ENCODE measurements at places on chromosomes 6 and 20.

DNA sequence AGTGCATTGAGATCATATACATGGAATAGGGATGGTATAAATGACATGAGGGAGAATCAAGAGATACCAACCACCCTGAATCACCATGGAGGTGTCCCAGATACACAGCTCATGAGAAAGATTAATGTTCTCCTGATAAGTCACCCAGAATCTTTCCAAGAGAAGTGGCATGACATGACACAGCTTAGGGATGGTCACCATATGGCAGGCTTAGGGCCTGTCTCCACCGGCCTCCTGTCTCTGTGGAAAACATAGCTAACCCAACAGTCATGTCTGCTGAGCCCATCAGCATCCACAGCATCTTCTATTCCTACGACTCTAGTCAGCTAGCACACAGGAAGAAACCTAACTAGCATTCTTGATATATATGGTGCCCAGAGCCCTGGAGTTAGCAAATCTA, 133.3 kb downstream of the IPCEF1 start:
- DNase-seq, result no peak

GRCh38 chr6:139847457-139847813, 473.0 kb upstream of the CITED2 start:
- DNase-seq, result no peak

DNA sequence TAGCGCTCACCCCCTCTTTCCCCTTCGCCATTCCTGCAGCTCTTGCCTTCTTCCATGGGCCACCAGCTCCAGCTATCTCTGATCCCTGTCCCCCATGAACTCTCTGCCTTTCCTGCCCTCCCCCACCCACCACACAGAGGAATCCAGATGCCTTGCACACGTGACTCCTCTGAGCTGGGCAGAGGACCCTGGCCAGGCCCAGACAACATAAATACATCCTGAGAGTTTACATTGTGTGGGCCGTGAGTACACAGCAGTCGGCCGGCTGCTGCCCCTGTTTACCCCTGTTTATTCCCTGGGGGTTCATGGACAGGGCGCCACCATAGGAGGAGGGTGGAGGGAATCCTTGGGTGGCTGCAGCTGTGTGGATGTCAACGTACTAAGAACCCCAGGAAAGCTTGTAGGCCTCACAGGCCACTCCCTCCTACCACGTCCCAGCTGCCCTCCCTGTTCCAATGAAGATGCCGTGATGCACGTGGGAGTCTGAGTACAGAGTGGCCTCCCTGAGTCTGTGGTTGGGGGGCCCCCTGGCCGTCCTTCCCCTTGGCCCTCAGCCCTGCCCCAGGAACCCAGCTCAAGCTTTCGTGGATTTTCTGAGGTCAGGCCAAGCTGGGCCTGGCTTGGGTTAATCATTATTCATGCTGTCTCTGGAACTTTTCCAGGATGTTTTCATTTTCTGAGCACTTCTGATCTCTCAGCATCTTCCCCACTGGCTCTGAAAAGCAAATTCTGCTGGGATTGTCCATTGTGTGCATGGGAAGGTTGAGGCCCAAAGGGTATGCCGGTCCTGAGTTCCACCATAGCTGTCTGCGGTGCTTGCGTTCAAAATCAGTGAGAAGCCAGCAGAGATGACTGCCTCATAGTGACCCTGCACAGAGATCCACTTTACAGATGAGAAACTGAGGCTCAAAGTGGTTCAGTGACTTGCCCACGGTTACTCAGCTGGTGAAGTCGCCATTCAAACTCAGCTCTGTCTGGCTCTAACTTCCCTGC, 136.3 kb downstream of the MRPL14 start:
- DNase-seq, result no peak

GRCh38 chr6:132405143-132405915, 4.1 kb upstream of the MOXD1 start:
- peak; percentile 26 for DNase-seq

GRCh38 chr20:18722371-18722770, 91.2 kb upstream of the SCP2D1 start:
- DNase-seq, result peak; percentile 25

DNA sequence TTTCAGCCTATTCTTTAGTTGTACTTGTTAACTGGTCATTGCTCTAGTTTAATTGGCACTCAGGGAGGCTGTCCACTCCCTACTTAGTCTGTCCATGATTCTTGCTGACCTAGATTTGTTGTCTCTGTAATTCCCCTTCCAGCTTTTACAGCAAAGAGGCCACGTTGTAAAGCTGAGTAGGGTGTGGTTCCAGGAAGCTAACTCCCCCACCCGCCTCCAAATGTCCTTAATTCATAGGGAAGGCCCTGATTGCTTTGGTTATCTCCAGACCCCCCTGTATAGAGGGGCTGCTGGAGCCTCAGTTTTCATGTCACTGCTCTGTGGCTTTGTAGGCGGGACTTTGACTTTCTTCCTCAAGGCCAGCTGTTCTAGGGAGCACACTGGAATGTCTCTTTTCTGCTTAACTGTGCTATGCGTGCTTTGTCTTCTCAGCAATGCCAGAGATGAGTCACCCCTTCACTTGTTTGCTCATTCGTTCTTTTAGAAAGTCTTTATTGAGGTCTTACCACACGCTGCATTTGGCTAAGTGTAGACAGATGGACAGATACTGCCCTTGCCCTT, 175.1 kb upstream of the JAG1 start:
- DNase-seq, result peak; percentile 91

GRCh38 chr6:118029967-118030366, 122.9 kb downstream of the SLC35F1 start:
- no peak for DNase-seq

- DNase-seq, result no peak
Measured at GRCh38 chr6:22658934-22659333, 89.6 kb downstream of the HDGFL1 start.

DNA sequence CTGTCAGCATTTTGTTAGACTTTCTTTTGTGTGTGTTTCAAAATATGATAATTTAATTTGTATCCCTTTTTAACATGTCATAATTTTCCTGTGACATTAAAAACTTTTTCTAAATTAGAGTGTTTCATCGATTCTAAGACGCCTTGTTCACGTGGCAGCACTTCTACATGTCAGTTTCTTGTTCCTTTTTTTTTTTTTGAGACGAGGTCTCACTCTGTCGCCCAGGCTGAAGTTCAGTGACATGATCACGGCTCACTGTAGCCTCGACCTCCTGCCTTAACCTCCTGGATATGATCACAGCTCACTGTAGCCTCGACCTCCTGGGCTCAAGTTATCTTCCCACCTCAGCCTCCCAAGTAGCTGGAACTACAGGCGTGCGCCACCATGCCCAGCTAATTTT, 27.6 kb upstream of the ADRM1 start:
- DNase-seq, result no peak

DNA sequence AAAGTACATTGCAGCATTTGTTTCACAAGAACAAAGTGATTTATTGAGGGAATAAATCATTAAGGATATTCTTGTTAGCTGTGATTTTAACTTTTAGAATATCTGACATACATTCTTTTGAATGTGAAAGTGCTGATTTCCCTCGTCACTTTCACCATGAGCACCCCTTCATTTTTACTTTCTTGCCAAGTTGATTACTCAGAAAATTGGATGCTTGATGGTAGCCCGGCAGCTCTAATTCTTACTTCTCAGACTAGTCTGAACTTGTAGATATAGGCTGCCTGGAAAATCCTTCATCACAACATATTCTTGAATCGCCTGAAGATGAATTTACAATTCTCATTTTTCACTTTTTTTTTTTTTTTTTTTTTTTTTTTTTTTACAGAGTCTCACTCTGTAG, 147.1 kb upstream of the SMLR1 start:
- DNase-seq, result no peak

- no peak for DNase-seq
Measured at GRCh38 chr6:89963391-89963790, 69.1 kb downstream of the GJA10 start.

DNA sequence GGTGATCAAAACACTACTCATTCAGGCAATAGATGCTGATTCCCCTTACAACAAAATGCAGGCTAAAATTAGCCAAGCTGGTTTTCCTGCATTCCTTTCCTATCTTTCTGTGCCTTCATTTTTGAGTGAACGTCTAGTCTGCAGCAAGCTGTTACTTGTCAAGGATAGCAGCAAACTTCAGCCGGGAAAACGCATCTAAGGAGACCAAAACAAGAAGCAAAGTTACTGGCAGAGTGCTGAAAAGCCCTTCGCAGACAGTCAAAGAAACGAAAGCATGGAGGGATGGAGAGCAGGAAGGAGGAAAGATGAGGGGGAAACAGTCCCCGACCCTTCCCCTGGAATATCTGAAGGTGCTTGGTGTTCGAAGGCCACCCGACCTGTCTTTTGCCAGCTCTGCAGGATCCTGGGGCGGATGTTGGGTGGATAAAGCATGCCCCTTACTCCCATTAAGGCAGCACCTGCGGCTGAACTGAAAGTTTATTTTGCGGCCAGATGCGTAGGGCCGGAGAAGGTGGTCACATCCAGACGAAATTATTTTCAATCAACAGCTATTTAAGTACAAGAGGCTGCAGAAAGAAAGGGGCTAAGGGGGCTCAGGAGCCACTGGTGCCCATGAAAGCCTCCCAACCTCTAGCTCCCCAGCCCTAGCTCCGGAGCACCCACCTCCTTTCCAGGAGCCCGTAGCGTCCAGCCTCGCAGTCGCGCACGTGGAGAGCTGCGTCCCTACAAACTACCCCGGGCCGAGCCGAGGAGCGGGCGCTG, 538 bp downstream of the FERMT1 start:
- peak; percentile 14 for DNase-seq

- peak; percentile 33 for DNase-seq
Measured at GRCh38 chr20:23419995-23420901, 1.0 kb downstream of the NAPB start.

- DNase-seq, result no peak
Measured at GRCh38 chr20:62553136-62553837, 77.5 kb upstream of the GATA5 start.

DNA sequence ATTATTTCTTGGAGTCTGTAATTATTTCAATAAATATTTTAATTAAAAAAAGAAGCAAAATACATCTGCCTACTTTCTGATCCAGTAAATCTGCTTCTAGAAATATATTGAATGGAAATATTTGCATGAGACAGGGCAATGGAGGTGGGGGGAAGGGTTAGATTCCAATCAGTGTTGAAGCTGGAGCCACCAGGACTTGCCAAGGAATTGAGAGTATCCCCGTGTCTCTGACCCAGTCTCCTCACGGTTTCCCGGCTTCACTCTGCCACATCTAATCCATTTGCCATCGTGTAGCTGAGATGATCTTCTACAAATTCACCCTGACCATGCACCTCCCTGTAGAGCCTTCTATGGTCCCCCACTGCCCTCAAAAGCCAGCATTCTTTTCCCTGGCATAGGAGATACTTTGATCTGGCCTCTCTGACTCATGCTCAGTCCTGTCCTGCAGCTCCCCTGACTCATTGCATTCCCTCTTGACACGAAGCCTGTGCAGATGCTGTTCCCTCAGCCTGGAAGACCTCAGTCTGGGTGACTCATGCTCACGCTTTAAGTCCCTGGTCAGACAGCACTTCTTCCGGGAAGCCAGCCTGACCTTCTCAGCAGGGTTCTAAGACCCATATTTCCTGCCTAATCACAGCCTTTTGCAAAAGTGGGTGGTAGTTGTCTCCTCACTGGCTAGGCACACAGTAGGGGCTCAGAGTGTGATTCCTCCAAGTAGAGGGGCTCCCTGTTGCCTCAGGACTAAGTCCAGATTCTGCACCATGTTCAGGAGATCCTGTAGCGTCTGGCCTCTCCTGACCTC, 23.0 kb upstream of the FKBP1A start:
- peak; percentile 100 for DNase-seq

DNA sequence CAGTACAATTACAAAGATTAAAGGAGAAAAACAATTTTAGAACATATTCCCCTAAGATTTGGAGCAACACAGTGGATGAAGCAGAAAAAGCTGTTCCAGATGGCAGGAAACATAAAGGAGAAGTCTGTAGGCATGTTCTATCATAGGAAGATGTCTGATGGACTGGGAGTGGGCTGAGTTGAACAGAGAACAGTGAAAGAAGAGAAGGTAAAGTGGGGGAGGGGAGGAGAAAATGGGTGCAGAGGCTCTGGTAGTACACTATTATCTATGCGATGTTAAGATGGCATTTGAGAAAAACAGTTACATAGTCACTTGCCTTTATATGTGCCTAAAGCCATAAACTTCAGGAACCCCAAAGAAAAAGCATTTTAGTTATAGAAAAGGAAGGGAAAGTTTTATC, 4.2 kb upstream of the PHIP start:
- no peak for DNase-seq

DNA sequence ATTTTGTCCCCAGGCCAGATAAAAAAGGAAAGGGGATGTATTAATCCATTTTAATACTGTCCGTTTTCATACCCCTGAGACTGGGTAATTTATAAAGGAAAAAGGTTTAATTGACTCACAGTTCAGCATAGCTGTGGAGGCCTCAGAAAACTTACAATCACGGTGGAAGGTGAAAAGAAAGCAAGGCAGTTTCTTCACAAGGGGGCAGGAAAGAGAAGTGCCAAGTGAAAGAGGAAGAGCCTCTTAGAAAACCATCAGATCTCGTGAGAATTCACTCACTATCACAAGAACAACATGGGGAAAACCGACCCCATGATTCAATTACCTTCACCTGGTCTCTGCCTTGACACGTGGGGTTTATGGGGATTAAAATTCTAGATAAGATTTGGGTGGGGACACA, 152.5 kb downstream of the IBTK start:
- DNase-seq, result no peak

- no peak for DNase-seq
Measured at GRCh38 chr6:160134779-160135547, 13.3 kb downstream of the SLC22A1 start.

DNA sequence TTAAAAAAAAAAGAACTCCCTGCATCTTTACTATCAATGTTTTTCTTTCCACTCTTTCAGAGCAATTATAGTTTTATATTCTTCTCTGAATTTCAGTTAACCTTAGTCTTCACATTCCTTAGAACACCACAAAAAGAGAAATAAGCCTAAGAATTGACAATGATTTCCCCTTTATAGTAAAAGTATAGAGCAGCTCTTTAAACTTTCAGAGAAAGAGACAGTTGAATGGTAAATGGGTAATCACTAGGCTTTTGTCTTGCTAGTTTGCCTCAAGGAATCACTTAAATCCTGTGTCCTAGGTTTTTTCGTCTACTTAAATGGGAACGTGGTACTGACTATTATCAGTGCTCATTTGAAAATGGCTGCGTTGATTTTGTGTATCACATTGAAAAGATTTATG, 31.8 kb downstream of the SLX4IP start:
- DNase-seq, result no peak

DNA sequence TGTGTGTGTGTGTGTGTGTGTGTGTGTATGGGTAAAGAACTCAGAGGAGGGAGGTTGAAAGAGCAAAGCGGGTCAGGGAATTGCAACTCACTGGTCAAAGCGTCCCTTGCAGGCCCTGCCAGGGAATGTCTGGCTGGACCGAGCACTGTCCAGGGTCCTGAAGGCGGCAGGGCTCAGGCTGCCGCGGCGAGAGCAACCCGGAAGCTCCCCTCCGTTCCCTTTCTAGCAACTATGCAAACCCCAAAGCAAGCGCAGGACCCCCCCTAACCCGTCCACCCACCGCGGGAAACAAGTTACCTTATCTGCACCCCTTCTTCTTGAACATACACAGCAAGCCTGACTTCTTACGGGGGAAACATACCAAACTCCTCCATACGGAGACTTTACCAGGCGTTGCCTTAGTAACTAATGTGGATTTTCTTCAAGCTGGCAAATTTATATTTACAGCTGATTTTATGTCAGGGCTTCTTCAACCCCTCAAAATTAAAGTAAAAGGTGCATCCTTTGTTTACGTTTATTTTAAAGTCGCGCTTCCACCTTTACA, 538 bp upstream of the GRM1 start:
- peak; percentile 21 for DNase-seq

- no peak for DNase-seq
Measured at GRCh38 chr6:132247381-132248159, 153.7 kb downstream of the MOXD1 start.
